ENCODE measurements at places on chromosomes 7 and 10. TPM values are rescaled to one million over a fixed set of nuclear protein-coding genes. Genes with fewer than 3 reads are reported as not detected.

DNA sequence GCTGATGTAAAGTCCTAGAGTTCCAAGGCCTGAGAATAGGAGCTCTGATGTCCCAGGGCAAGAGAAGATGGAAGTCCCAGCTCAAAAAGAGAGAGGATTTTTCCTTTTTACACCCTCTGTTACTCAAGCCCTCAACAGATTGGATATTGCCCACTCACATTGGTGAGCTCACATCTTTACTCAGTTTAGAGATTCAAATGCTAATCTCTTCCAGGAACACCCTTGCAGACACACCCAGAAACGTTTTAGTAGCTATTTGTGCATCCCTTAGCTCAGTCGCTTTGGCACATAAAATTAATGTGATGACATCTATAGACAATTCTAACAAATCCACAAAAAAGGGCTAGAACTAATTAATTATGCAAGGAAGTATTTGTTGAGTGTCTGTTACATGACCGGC is 27.1 kb downstream of the ARMC3 start:
- DNase-seq, result no peak

- no peak for DNase-seq
These were observed 19.4 kb downstream of the CDK13 start for GRCh38 chr7:39969431-39969830.

Gene CCL24
- not detected for polyA plus RNA-seq

DNA sequence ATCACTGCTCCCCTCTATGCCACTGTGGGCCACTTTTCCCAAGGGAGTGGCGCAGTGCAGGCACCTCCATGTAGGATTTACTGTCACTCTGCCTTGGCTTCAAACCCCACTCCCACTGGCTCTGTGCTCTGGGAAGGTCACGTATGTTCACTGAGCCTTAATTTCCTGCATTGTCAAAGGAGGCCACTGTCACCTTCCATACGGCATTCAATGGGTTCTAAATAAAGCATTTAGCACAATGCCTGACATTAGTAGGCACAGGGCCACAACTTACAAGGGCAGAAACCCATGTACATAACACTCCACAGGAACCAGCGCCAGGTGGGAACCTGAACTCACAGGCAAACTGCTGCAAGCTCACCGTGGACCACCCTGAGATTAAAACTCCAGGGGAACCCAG is 196.4 kb downstream of the USP6NL start:
- DNase-seq, result no peak

DNA sequence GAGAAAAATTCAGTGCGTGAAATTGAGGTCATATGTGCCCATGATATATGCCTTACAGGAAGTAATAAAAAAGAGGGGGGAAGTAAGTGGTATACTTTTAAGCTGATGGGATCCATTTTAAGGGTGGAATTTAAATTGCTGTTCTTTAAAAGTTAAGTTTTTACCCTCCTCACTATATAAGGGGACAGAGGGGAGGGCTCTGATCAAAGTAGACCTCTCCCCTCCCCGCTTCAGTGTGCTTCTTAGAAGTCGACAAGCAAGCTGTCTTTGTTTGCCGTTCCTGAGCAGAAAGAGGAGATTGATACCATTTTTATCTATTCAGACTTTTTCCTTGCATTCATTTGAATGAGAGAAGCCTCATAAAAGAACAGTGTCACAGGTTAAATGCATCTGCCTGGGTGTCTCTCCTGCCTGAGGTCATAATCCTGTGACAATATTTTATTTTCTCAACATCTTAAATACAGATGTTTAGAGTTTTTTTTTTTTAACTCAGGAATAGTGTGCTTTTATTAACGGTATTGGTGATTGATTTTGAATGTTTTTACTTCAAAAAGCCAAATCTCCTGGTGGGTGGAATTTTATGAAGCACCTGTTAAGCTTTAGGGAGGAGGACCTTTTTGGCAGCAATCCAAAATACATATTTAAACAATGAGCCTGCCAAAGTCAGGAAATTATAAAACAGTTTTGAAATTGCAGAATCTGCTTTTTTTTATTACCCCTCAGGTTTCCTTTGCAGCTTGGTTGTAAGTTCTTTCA is 141.7 kb downstream of the KAT6B start:
- DNase-seq, result no peak

Gene FGFR2
- 102 TPM for polyA plus RNA-seq

All from left renal pelvis (tissue), 4 donors.